ENCODE measurements at places on chromosomes 7 and 10. TPM values are rescaled to one million over a fixed set of nuclear protein-coding genes. Genes with fewer than 3 reads are reported as not detected.

- DNase-seq = no peak
Measured at GRCh38 chr7:8362723-8363369, 70.6 kb upstream of the NXPH1 start.

GRCh38 chr10:106185951-106186350 lies 978.6 kb downstream of the SORCS1 start:
- no peak for DNase-seq

GRCh38 chr7:66206119-66206933 lies 1.2 kb downstream of the TPST1 start:
- no peak for DNase-seq

GRCh38 chr7:44693641-44694313 lies 54.9 kb upstream of the ZMIZ2 start:
- DNase-seq = no peak

GRCh38 chr10:74460812-74461211 lies 309.8 kb downstream of the ADK start:
- no peak for DNase-seq

DNA sequence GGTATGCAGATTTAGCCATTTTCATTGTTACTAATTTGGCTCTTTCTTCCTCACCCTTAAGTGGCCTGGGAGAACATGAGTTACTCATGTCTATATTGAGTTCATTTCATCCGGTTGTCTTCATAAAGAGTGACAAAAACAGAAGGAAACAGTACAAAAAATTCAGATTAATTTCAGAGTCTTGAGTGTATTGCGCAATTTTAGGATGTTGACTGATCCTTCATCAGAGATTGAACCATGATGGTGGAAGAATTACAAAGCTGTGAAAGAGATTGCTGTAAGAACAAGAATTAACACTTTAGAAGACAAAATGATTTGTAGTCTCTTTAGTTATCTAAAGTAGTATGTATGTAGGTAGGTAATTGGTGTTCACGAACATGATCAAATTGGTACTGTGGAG lies 194.0 kb upstream of the PPP1R3A start:
- no peak for DNase-seq

- no peak for DNase-seq
Measured at GRCh38 chr7:129615018-129615417, 3.5 kb downstream of the NRF1 start.

- DNase-seq = no peak
Measured at GRCh38 chr10:78771808-78772455, 296.8 kb upstream of the ZMIZ1 start.

DNA sequence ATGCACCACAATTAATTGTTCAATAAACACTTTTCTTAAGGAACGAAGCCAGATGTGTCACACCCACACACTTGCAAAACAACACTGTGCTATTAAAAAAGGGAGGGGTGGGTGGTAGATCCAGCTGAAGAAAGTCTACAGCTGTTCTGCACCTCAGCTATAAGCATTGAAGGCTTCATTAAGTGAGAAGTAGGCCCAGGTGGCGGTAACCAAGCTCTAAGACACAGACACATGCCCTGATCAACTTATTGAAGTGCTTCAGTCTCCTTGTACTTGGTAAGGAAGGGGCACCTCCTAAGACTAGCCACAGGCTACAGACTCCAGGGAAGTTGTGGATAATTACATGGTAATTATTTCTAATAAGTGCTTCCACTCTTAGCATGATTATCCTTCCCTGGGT lies 4.5 kb upstream of the CPVL start:
- peak; percentile 37 for DNase-seq

DNA sequence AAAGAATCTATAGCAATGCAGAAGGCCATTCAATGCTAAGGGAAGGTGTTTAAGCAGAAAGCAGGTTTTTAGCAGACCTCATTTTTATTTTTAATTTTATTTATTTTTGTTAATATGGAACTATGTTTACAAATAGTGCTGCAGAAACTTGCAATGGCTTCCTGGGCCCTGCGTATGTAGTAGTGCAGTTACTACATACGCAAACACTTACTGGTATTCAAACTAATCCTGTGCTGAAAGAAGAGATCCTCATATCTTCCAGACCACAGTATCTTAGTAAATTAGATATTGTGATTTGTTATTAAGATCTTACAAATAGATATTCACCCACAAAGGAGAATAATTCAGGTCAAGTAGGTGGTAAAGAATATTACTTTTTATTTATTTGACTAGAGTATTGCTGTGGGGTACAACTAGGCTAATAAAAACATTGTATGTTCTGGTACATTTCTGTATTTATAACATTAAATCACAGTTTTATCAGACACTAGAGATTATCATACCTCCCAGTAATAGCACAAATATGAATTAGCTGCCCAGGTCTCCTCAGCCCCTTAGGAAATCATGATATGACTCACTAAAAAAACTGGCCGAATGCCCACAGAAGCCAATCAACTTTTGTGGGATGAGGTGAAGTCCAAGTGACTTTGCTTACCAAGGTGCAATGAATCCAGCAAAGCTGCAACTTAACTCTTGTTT lies 57.6 kb downstream of the RNLS start:
- no peak for DNase-seq

Gene MYO3A
- 0.25 TPM for total RNA-seq

Gene PITX3
- total RNA-seq = not detected

Gene SPDYE8
- total RNA-seq = not detected

Gene SUGCT
- 2.2 TPM for total RNA-seq

Gene COL28A1
- 5.4 TPM for total RNA-seq

Measured in vagina (tissue), 2 donors.